Suppressor macrophage treated with lipopolysaccharide for 4 hours (primary cell): ENCODE measurements at places on chromosomes 16 and 17.

DNA sequence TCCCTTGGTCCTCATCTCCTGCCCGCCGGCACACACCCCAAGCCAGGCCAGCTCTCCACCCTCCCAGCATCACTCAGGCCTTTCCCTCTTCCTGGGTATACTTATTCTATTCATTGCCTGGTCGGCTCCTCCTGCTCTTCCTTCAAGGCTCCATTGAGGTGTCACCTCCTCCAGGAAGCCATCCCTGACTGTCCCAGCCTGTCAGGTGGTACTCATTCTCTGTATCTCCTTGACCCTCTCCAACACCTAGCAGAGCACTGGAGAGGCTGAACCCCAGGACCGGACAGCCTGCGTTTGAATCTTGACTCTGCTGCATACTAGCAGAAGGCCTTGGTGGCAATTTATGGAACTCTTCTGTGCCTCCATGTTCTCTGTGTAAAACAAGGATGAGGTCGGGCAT is 428 bp upstream of the TNFRSF13B start:
- no peak for DNase-seq

DNA sequence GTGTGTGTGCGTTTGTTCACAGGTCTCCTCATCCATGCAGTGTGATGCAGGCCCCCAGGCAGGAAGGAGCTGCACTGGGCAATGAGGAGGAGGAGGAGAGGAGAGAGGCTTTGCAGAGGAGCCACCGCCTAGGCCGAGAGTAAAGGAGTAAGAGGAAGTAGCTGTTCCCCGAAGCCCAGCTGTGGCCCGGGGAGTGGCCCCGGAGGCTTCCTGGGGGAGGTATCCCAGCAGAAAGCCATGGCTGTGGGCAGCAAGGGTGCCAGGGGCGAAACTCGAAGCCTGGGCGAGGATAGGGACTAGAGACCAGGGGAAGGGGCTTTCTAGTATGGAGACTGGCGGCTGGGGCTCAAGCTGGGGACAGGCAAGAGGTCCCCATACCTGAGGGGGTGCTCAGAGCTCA is 12.2 kb downstream of the C16orf95 start:
- DNase-seq: no peak

DNA sequence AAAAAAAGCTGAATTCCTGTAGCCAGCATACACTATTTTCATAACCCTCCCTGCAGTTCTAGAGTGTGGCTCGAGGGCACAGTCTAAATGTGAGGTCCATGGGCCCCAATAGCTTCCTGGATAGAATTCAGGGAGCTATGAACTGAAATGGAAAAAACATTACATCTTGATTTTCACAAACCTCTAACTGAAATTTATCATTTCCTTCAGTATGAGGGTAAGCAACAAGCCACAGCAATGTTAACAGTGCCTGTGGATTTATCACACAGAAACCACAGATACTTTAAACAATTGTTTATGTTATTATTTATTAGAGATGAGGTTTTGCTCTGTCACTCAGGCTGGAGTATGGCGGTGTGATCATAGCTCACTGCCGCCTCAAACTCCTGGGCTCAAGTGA is 18.2 kb downstream of the TMEM92 start:
- DNase-seq: no peak

DNA sequence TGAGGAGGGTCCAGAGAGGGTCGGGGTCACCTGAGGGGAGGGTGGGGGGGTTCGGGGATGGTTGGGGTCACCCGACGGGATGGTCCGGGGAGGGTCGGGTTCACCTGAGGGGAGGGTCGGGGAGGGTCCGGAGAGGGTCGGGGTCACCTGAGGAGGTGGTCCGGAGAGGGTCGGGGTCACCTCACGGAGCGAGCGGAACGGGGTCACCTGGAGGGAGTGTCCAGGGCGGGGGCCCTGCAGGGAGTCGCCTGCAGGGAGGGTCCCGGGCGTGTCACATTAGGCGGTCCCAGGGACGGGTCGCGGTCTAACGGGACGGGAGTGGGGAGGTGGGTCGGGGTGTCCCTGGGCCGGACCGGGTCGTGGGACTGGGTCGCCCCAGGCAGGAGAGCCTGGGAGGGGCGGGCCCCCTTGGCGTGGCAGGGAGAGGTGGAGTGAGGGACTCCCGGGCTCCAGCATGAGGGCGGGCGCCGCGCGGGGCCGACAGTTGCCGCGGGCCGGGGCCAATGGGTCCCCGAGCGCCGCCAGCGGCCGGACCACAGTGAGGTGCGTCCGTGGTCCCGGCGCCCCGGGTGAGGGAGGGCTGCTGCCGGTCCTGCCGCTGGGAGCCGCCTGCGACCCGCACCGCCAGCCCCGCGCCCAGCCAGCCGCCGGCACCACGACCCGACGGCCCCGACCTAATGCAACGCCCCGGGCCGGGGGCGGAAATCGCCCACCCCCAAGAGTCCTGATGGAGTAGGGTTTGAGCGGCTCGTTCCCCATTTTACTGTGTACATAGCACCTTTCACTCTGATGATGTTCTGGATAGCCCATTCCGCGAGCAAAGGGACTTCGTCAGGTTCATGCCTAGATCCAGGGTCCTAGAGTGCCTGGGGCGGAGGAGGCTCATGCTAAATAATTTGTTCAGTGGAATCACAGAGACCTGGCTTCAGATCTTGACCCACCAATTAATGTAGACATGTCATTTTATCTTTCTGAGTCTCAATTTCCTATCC is 1.2 kb upstream of the ABCA3 start:
- DNase-seq: no peak

- DNase-seq: peak; percentile 65
These were observed 14.5 kb downstream of the KANSL1 start for GRCh38 chr17:46178550-46179214.

DNA sequence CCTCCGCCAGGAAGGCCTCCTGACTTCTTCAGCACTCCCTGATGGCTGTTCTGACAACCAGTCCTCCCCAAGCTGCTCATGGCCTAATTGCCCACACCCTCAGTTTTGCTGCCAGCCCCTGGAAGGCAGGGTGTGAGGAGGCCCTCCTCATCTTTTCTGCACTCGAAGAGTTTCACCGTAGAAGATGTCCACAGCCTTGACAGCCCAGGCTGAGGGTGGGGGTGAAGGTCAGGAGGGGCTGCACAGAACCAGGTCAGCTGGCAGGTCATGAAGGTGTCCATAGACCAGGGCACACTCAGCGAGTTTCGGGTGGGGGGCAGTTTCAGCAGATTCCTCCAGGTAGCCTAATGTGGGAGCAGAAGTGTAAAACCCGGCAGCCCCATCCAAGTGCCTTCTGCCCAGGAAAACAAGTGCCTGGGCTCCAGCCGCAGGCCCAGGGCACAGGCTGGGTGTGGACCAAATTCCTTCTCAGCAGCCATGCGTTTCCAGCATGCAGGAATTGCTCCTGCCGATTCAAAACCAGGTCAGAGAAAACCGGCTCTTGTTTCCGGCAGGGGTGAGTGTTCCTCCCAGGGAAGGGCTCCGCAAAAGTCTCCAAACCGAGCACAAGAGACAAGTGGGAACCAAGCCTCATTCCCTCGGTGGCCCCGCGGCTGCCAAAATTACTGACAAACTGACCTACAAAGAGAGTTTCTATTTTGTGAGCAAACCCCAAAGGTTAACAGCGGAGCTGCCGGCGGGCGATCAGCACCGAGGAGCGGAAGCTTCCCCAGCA is 228.8 kb downstream of the C16orf78 start:
- DNase-seq: no peak

DNA sequence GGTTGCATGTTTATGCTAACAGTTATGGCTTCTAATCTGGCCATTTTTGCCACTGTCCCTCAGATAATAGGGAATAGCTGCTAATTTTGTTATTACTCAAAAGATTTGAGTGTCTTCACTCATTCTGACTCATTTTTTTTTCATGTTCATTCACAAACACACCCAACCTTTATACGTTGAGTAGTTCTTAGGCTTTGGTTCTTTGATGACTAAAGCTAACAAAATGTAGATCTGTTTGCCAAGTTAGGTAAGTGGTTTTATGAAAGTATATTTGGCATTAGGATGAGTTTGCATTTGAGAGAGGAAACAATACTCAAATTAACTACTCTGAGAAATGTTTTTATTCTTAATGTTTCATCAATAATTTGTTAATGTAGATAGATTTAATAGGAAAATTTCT is 3.6 kb downstream of the MAP2K4 start:
- DNase-seq: no peak

GRCh38 chr17:10032118-10032852 is 127.2 kb upstream of the RCVRN start:
- DNase-seq: no peak

- DNase-seq: no peak
These were observed 37.8 kb downstream of the CACNG1 start for GRCh38 chr17:67082107-67082506.

GRCh38 chr17:49707246-49707607 is 537 bp downstream of the SLC35B1 start:
- peak; percentile 23 for DNase-seq

GRCh38 chr17:40151414-40151963 is 11.2 kb downstream of the CASC3 start:
- DNase-seq: peak; percentile 52

DNA sequence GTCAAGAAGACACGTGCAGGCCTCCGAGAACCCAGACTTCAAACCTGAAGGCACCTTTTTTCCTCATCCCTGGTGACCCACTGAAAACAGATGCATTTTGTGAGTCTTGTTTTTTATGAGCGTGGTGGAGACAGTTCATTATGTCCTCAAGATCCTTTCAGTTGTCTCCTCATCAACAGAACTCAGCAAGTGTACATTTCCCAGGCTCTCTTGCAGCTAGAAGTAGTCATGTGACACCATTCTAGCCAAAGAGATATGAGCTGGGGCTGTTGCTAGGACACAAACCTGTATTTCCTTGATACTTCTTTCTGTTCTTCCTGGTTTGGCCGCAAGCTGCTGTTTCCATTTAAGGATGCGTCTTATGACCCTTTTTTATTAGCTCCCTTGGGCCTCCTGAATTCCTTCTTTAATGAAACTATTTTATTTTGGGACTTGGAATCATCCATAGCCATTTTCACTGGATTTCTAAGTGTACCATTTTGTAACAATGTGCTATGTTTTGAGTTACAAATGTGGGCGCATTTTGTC is 135.7 kb upstream of the FOXF1 start:
- DNase-seq: no peak

- peak; percentile 85 for DNase-seq
These were observed 5.0 kb upstream of the TLCD2 start for GRCh38 chr17:1714980-1715802.

- DNase-seq: no peak
These were observed 129.1 kb downstream of the STX8 start for GRCh38 chr17:9446528-9446927.

GRCh38 chr17:29764748-29765147 is 142.0 kb upstream of the CORO6 start:
- no peak for DNase-seq

- no peak for DNase-seq
These were observed 38.2 kb downstream of the MARF1 start for GRCh38 chr16:15604460-15605440.

DNA sequence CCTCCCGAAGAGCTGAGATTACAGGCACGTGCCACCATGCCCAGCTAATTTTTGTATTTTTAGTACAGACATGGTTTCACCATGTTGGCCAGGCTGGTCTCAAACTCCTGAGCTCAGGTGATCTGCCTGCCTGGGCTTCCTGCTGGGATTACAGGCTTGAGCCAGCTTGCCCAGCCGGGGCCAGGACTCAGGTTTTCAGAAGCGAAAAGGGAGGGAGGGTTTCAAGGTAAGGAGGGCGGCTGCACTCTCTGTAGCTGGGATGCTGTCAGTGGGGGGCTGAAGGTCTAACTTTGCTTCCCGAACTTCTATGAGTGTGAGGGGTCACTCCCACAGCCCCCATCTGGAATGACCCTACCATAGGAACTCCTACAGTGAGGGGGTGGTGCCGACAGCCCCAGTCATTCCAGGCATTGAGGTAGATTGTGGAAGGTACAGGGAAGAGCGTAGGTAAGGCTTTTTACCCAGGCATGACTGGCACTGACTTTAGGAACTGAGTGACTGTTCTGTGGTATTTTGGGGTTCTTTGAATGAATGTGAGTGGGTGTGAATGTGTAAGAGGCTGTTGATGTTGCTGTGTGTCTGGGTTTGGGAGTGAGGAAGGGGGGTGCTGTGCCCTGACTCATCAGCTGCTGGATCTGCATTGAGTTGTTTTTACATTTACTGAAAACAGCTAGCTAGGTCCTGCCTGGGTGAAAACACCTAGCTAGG is 3.8 kb upstream of the C1QL1 start:
- DNase-seq: no peak

DNA sequence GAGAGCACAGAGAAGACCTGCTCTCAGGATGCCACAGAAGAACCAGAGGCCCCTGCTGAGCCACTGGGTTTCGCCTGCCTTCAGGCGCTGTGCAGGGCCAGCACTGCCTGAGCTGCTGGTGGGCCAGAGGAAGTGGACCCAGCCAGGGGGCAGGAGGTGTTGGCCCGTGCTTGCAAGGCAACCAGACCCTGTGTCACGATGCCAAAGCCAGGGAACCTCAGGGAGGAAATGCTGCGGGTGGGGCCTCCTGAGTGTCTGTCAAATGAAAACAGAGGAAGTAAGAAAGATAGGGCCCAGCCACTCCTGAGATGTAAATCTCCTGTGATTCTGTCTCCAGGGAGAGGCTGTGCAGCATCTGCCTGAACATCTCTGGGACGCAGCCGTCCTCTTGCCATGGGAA is 58.1 kb upstream of the ADORA2B start:
- peak; percentile 30 for DNase-seq

DNA sequence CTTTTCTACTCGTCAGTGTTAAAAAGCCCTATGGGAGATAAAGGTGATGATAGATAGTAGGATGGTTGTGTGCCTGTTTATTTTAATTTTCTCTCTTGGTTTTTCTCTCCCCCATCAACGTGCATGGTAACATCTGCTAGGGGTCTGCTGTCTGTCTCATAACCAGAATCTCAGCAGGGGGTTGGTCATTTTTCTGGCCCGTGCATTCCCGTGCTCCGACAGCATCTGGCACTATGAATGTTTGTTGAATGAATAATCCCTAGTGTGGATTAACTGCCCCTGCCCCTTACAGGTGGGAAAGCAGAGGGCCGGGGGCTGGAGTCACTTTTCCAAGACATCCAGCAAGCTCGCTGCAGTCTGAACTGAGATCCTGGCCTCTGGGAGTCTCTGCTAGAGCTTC is 6.3 kb downstream of the CA5A start:
- DNase-seq: no peak

DNA sequence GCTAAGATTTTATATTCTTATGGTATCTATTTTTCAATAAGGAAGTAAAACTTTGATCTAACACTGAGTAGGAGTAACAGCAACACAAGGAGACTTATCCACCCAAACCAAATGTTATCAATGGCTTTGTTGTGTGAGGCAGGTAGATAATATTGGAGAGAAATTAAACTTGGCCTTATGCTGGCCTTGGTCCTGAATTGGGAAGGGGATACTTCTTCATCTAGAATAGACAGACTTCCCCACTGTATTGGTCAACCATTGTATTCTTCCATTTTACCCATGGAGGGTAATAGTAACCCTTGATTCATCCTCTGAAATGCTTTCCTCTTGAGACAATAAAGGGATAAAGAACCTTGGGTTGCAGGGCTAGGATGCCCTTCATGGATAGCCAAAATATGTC is 76.3 kb upstream of the ANKFN1 start:
- DNase-seq: no peak
